ENCODE measurements at places on chromosomes 6 and 20.

GRCh38 chr6:157912326-157912725, 69.3 kb upstream of the SYNJ2 start:
- no peak for DNase-seq

- DNase-seq: no peak
Observed at GRCh38 chr6:169121013-169121412, 132.6 kb downstream of the THBS2 start.

DNA sequence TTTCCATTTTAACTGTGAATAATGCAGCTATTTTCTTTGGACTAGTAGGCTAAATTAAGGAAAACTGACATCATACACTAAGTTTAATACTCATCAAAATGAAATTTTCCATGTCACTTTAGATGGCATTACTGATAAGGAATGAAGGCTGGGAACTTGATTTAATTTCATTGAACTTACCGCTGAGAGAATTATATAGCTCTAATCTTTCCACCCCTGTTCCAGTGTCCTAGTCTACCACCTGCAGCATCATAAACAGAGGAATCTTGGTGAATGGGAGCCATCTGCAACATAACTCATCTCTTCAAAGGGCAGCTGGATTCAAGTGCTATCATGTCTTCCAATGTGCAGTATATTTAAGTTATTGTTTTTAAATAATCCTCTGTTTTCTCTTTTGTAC, 1395.2 kb downstream of the EPHA7 start:
- no peak for DNase-seq

DNA sequence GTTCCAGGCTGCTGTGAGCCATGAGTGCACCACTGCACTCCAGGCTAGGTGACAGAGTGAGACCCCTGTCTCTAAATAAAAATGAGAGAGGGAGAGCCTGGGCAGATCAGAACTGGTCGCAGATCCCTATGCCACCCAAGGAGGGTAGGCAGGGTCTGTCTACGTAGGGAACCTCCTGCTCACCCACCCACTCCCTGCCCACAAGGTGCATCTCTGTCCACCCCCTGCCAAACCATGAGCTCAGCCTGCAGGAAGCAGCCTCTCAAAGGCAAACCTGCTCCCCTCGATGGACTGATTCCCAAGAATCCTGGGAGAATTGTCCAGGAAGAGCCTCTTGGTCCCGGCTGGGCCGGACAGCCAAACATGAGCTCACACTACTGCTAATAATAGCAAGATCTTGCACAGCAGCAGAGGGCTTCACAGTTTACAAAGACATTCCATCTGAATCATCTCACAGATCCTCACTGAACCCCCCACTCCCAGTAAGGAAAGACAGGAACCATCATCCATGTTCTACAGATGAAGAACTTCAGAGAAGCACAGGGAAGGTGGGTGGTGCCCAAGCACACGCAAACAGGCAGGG, 27.8 kb upstream of the TLDC2 start:
- no peak for DNase-seq

DNA sequence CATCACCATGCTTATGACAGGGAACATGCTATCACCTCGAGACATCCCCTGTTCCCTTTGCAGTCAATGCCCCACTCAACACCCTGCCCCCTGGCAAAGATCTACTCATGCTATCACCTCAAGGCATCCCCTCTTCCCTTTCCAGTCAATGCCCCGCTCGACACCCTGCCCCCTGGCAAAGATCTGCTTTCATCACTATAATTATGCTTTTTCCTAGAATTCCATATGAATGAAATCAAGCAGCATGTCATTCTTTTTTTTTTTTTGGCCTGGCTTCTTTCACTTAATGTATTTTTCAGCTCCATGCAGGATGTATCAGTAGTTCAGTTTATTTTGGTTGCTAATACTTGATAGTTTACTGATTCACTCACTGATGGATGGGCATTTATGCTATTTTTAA, 554.9 kb downstream of the CDH26 start:
- no peak for DNase-seq

DNA sequence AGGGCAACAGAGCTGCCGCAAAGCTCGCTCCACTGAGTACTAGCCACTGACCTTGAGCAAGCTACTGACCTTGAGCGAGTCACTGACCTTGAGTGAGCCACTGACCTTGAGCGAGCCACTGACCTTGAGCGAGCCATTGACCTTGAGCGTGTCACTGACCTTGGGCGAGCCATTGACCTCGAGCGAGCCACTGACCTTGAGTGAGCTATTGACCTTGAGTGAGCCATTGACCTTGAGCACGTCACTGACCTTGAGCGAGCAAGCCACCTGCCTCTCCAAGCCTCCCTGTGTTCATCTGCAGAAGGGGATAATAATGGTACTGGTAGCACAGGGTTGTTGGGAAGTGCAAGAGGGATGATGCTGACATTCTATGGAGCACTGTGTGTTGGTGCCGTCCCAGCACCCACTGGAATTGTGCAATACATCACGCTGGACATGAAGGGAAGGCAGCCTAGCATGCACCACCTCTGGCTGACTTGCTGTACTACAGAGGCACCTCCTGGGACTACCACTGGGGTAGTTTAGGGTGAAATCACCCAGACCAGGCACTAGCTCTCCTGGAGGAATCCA, 60.2 kb downstream of the CTCFL start:
- no peak for DNase-seq

- no peak for DNase-seq
Observed at GRCh38 chr20:23060629-23061028, 11.2 kb upstream of the THBD start.

GRCh38 chr20:3696745-3697587, 15.2 kb upstream of the ADAM33 start:
- DNase-seq: no peak

- no peak for DNase-seq
Observed at GRCh38 chr20:36035745-36036144, 67.4 kb downstream of the CNBD2 start.

DNA sequence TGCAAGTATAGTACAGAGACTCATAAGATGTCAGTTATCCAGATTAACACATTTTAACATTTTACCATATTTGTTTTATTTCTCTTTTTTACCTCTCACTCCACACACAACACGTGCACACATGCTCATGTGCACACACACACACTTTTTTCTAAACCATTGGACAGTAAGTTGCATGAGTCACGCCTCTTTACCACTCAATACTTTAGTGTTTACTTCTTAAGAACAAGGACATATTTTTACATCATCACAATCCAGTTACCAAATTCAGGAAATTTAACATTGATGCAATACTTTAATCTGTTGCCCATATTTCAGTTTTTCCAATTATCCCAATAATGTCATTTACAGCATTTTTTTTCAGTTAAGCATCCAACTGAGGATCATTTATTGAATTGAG, 109.0 kb downstream of the RIN2 start:
- no peak for DNase-seq

GRCh38 chr6:90136837-90137568, 159.6 kb downstream of the BACH2 start:
- DNase-seq: no peak

GRCh38 chr6:40977695-40978094, 61.3 kb downstream of the UNC5CL start:
- no peak for DNase-seq

DNA sequence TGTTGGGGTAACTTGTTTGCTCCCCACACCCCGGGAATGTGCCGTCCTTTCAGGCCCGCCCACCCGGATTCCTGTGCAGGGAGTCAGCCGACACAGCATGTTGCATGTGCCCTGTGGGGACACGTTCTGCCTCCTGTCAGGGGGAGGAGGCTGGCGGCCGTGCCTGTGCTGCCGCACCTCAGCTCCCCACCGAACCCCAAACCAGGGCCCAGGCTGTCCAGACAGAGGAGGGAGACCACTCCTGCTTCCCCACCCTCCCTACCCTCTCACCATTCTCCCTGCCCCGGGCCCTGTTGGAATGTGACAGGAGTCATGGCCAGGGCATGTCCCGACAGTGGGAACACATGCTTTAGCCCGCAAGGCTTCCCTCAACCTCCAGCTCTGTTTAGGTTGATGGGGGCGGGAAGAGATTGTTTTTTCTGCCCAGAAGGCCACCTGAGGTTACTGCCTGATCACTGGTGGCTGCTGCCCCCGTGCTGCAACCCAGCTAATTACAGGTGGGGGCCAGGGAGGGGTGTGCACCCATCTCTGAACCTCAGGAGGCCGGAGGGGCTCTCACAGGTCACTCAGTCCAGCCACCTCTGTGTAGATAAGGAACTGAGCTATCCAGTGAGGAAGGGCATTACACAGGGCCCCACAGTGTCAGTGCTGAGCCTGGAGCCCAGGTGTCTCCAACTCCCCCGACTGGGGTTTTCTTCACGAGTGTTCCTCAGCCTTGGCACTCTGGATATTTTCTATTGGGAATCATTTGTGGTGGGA, 13.6 kb downstream of the LRRC73 start:
- DNase-seq: no peak

Measured in DMS153 (cell line).